ENCODE measurements at places on chromosomes 12 and 14. TPM values are rescaled to one million over a fixed set of nuclear protein-coding genes. Genes with fewer than 3 reads are reported as not detected.

The DCAF11 gene
- 88.7 TPM for total RNA-seq

The TAS2R7 gene
- total RNA-seq, result not detected

The PRKD1 gene
- total RNA-seq, result 1.2 TPM

The SPIC gene
- not detected for total RNA-seq

The CLEC4C gene
- not detected for total RNA-seq
